Colonic mucosa (tissue), 4 donors: ENCODE measurements at places on chromosomes 2 and 18. TPM values are rescaled to one million over a fixed set of nuclear protein-coding genes. Genes with fewer than 3 reads are reported as not detected.
A peak's percentile ranks its signal among the peaks of the same experiment; 100 is the strongest.

GRCh38 chr2:240277073-240277806 lies 136.8 kb upstream of the OTOS start:
- DNase-seq, result peak; percentile 18
- H3K4me3 ChIP-seq, result no peak overlapping the region
- H3K36me3 ChIP-seq, result no peaks in the 10 kb centered on the region
- H3K4me1 ChIP-seq, result no peaks in the 10 kb centered on the region

DNA sequence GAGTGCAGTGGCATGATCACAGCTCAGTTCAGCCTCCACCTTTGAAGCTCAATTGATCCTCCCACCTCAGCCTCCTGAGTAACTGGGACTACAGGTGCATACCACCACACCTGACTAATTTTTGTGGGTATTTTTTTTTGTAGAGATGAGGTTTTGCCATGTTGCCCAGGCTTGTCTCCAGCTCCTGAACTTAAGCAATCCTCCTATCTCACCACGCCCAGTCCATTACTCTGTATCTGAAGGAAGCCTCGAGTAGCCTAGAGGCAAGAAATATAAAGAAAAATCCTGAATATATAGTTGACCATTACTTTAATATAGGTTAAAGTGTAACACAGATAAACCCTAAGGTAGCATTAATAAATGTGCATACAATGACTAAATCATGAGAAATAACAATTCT lies 686.8 kb upstream of the PIK3C3 start:
- no peaks in the 10 kb centered on the region for H3K27me3 ChIP-seq
- no peaks in the 10 kb centered on the region for H3K36me3 ChIP-seq
- no peaks in the 10 kb centered on the region for H3K4me1 ChIP-seq
- no peak for DNase-seq
- no peak overlapping the region for H3K27ac ChIP-seq
- H3K4me3 ChIP-seq, result no peak overlapping the region

- DNase-seq, result no peak
- no peaks in the 10 kb centered on the region for H3K27me3 ChIP-seq
- no peak overlapping the region for H3K4me3 ChIP-seq
- H3K27ac ChIP-seq, result no peak overlapping the region
- no peaks in the 10 kb centered on the region for H3K36me3 ChIP-seq
Measured at GRCh38 chr2:32926708-32927084, 20.1 kb upstream of the LTBP1 start.

- H3K4me1 ChIP-seq, result no peaks in the 10 kb centered on the region
- H3K36me3 ChIP-seq, result no peaks in the 10 kb centered on the region
- no peak overlapping the region for H3K27ac ChIP-seq
- H3K27me3 ChIP-seq, result no peaks in the 10 kb centered on the region
- no peak overlapping the region for H3K4me3 ChIP-seq
Measured at GRCh38 chr2:108911807-108912628, 77.0 kb downstream of the EDAR start.

FZD7 gene
- 13.9 TPM for total RNA-seq

DNA sequence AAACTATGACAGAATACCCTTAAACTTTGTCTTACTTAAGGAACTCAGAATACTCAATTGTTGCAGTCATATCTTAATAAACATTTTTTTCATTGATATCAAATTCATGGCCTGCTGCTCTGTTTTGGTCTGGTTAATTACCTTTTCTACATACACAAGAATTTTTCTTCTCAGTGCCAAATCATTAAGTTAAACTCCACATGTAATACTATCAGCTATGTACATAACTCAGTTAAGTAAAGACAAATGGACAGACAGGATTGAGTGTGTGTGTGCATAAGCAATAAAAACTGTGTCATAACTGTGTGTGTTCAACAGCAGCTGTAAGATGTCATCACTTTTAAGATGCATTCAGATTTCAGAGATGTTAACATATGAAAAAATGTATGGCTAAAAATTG lies 34.4 kb downstream of the VRK2 start:
- H3K4me1 ChIP-seq, result no peaks in the 10 kb centered on the region
- H3K36me3 ChIP-seq, result no peaks in the 10 kb centered on the region
- no peaks in the 10 kb centered on the region for H3K27me3 ChIP-seq
- no peak overlapping the region for H3K27ac ChIP-seq
- no peak for DNase-seq

DSC1 gene
- 0.05 TPM for total RNA-seq

DNA sequence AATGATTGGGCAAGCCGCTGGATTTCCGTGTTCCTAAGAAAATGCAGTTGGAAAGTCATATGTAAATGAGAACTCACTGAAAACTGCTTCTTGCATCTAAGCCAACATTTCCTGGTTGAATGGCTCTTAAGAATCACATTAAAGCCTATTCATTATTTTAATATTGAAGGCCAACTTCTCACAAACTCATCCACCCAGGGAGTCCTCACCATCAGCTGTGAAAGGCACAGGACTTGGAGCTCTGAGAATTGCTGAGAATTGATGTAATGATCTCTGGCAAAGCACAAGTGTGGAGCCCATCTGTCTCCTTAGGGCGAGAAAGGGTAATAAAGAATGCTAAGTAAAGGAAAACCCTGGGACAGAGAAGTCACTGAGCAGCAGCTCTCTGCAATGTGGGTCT lies 55.9 kb upstream of the APCDD1 start:
- no peaks in the 10 kb centered on the region for H3K4me1 ChIP-seq
- H3K27me3 ChIP-seq, result no peaks in the 10 kb centered on the region
- no peak overlapping the region for H3K27ac ChIP-seq
- no peaks in the 10 kb centered on the region for H3K36me3 ChIP-seq
- no peak overlapping the region for H3K4me3 ChIP-seq
- DNase-seq, result no peak

DNA sequence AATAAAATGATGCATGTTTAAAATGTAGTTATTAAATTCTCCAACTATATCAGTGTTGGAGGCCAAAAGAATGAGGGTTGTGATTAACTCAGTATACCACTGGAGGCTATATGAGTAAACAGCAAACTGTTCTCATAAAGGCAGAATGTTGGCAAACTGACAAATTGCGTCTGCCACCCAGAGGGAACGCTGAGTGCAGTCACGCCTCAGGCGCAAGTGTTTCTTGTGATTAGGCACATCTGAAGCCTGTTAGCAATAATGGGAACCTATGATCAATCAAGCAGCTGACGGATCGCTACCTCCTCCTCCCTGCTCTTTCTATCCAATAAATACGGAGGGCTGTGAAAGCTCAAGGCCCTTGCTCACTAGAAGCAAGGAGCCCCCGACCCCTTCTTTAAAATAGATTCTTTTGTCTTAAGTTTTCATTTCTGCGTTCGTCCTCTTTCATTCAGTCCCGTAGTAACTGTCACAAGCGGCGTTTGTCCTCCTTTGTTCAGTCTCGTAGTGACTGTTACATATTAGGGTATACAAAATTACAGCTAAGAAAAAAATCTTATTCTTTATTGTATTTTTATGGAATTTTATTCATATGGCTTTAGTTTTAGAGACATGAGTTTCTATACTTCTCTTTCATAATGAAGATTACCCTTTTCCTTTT lies 16.3 kb upstream of the RMND5A start:
- H3K4me1 ChIP-seq, result no peaks in the 10 kb centered on the region
- H3K27ac ChIP-seq, result peak overlapping the region; percentile 74
- DNase-seq, result peak; percentile 78
- no peaks in the 10 kb centered on the region for H3K27me3 ChIP-seq
- H3K36me3 ChIP-seq, result no peaks in the 10 kb centered on the region

DNA sequence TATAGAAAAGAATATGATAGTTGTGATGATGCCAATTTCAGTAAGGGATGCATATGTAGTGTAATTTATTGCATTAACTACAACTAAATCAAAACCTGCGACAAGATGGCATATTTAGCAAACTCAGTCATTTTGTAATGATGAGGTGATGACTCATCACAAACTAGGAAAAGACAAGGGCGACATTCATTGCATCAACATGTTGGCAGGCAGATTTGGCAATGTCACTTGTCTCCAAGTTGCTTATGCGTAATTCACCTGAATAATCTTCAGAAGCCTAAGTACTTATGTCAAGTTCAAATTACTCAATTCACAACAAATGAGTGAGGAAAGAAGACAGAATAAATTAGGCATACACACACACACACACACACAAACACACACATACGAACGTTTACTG lies 273.2 kb upstream of the RGPD4 start:
- no peak overlapping the region for H3K4me3 ChIP-seq
- H3K27me3 ChIP-seq, result no peaks in the 10 kb centered on the region
- H3K4me1 ChIP-seq, result no peaks in the 10 kb centered on the region
- DNase-seq, result no peak

DNA sequence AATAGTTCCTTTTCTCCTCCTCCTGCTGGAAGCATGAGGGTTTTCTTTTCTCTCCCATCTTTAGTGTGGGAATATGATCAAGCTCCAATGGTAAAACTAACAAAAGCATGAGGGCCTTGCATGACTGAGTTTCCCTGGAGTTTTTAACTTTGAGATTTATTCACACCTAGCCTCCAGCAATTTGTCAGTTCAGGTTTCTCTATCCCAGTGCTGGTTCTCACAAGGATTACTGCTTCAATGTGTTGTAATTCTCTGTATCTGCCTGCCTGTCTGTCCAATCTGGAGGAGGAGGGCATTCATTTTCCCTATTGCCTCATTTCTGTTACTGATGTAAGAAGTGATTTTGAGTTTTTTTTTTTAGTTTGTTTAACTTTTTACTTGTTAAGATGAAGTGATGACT lies 57.6 kb upstream of the RPRM start:
- H3K4me1 ChIP-seq, result no peaks in the 10 kb centered on the region
- DNase-seq, result no peak
- no peak overlapping the region for H3K27ac ChIP-seq
- no peaks in the 10 kb centered on the region for H3K36me3 ChIP-seq

DNA sequence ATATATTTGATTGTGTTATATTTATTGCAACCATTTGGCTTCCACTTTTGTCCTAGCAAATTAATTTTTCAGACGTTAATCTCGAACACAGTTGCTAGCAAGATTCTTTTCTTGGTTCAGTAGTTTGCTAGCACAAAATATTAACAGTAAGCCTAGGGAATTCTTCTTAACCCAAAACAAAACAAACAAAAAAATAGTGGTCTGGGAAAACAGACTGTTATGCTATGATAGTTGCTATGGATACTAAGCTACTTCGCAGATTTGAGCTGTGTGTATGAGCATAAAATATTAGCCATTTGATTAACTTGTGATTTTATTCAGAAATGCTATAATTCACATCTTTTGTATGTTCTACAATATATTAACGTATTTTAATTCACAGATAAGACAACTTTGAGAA lies 541.5 kb upstream of the NETO1 start:
- no peak overlapping the region for H3K27ac ChIP-seq
- DNase-seq, result no peak
- no peaks in the 10 kb centered on the region for H3K4me1 ChIP-seq
- no peaks in the 10 kb centered on the region for H3K27me3 ChIP-seq
- H3K4me3 ChIP-seq, result no peak overlapping the region

DNA sequence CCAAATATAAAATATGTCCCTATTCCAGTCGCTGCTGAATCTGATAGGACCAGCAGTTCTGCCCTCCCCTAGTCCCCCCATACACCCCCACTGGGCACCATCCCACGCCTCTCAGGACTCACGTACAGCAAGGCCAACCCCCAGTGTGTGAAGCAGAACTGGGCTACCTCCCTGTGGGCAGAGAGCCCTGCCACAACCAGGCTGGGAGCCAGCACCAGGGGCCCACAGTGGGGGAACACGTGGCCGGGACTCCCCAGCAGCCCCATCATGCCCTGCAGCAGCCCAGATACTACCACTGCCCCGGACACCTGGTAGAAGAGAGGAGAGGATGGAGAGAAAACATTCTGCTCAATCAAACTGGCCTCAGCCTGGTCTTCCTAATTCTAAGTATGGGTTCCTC lies 1.3 kb downstream of the SLC23A3 start:
- DNase-seq, result no peak
- H3K36me3 ChIP-seq, result no peaks in the 10 kb centered on the region
- no peak overlapping the region for H3K27ac ChIP-seq
- H3K4me3 ChIP-seq, result no peak overlapping the region
- H3K4me1 ChIP-seq, result no peaks in the 10 kb centered on the region

DNA sequence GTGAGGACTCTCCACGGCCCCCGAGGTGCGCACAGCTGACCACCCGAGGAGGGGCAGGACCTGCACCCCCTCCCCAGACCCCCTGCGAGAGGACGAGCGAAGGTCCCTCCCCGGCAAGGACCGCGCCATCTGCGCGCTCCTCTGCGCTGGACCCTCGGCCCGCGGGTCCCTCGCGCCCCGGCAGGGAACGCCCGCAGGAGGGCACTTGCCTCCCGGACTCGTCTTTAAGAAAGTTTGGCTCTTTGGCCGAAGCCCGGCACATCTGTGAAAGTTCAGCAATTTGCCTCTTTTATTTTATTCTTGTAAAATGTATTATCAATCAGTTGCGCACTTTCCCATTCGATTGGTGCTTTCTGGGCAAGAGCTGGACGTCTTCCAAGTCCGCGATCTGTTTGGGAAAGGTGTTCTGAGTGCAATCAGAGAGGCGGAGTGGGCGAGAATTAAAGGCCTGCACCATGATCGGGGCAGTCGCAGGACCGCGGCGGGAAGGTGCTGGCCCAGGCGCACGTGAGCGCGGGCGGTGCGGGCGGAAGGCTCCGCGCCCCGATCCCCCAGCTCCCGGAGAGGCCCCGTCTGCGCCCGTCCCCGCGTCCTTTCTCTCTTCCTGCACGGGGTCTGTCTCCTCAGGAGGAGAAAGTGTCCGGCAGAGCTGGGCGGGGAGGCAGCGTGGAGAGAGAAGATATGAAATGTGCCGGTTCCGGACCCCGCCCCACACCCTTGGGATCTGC lies 1.6 kb upstream of the ALKAL2 start:
- DNase-seq, result peak; percentile 30
- H3K27ac ChIP-seq, result peak overlapping the region; percentile 21
- no peaks in the 10 kb centered on the region for H3K36me3 ChIP-seq
- H3K4me3 ChIP-seq, result peak overlapping the region; percentile 53
- peaks cover 11% of the 10 kb centered on the region for H3K4me1 ChIP-seq
- peaks cover 34% of the 10 kb centered on the region for H3K27me3 ChIP-seq

DNA sequence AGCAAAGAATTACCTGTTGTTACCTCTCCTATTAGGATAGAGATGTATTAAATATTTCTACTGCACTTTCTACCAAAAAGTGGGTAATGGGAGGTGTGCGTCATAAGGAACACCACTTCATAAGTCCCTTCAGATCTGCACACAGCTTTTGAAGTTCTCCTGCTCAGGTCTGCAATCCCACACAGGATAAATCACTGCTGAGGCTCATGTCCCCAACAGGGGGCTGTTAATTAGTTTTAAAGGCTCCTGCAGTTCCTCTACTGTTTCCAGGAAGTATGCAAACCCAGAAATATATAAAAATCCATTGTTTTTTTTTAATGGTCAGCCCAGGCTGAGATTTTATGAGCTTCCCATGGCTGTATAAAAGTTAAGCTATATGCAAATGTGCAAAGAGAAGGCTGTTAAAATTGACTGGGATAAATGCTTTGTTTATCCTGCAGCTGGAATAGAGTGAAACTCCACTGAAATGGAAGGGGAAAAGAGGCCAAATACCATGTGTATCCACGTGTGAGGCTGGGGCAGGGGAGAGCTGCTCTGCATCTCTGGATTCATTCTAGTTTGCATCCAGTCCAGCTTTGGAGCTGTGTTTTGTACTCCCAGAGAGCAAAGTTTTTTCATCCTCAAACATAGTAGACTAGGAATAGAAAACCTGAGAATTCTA lies 903.7 kb downstream of the TDRD15 start:
- no peak overlapping the region for H3K4me3 ChIP-seq
- no peak overlapping the region for H3K27ac ChIP-seq
- no peak for DNase-seq
- no peaks in the 10 kb centered on the region for H3K36me3 ChIP-seq
- no peaks in the 10 kb centered on the region for H3K4me1 ChIP-seq
- no peaks in the 10 kb centered on the region for H3K27me3 ChIP-seq

RNF125 gene
- 13.9 TPM for total RNA-seq

CD28 gene
- 1.5 TPM for total RNA-seq

CYP20A1 gene
- total RNA-seq, result 16.0 TPM
